ENCODE measurements at places on chromosomes 6 and 20.

DNA sequence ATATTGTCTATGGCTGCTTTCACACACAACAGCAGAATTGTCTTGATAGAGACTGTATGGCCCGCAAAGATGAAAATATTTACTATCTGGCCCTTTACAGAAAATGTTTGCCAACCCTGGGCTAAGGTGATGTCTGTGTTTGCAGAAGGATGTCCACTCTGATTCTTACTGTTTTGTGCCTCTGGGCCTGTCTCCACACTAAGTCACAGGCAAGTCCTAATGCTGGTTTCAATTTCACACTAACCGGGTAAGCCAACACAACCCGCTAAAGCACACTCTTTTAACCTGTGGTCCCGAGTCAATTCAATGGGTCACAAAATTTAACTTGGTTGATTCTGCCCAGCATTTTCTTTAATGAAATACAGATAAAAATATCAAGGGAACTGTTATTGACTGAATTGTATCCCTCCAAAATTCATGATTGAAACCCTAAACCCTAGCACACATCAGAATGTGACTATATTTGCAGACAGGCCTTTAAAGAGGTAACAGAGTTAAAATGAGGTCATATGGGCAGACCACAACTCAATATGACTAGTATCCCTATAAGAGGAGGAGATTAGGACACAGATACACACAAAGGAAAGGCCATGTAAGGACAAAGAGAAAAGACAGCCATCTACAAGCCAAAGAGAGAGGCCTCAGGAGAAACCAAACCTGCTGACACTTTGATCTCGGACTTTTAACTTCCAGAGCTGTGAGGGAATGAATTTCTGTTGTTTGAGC is 78.4 kb downstream of the FYN start:
- DNase-seq: no peak

- DNase-seq: no peak
Observed at GRCh38 chr6:165819394-165819793, 156.4 kb upstream of the PDE10A start.

DNA sequence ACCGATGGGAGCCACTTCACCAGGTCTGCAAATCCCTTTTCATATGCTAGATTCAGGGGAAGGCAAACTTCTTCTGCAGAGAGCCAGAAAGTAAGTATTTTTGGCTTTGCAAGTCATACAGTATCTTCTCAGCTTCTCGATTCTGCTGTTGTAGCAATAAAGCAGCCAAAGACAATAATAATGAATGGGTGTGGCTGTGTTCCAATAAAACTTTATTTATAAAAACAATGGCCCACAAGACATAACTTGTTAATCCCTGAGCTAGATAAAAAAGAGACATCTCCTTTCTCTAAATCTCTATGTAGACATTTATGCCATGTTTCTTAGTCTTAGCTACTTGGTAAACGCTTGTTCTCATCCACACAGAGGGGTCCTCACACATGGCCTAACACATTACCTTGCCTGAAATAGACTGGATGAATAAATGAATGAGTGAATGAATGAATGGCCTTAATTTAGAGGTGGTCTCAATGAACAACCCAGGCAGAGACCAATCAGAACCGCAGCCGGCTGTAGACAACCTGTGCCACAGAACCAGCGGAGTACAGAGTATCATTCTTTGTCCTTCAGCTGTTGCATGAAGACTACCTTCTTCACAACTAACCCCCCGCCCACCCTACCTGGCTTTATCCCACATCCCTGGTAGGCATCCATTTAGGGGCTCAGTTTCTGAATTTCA is 13.5 kb upstream of the PREX1 start:
- no peak for DNase-seq

- DNase-seq: no peak
Observed at GRCh38 chr20:47286681-47287080, 69.8 kb downstream of the ZMYND8 start.

DNA sequence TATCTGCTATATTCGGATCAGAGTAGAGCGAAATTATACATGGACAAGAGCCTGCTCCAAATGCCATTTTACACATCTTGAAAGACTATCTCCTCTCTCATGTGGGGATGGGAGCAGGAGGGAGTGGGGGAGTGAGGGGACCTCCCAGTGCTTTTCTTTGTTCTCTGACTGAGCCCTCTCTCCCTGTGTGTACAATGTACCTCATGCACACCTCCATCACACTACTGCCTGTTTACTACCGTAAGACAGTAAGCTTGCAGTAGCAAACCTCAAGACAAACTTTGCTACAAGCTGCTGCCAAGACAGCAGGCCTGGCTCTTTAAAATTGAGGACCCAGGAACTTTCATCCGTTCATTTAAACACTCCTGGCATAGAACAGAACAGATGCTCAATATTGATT is 7.2 kb downstream of the NHSL1 start:
- DNase-seq: no peak

DNA sequence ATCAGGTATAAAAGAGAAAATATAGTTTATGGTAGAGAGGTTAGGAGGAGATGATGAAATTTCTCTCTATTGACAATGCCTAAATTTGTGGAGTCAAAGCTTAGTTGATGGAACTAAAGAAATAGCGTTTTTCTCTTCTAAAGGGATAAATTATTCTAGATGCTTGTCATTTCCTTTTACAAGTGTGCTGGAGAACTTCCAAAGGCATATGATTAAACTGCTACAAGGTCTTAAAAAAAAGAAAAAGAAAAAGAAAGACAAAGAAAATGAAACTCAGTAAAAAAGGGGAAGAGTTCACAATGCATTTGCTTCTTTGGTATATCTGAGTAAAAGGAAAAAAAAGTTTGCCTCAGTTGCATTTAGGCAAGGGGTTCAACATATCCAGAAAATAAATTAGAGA is 499.8 kb upstream of the PTCHD4 start:
- no peak for DNase-seq

DNA sequence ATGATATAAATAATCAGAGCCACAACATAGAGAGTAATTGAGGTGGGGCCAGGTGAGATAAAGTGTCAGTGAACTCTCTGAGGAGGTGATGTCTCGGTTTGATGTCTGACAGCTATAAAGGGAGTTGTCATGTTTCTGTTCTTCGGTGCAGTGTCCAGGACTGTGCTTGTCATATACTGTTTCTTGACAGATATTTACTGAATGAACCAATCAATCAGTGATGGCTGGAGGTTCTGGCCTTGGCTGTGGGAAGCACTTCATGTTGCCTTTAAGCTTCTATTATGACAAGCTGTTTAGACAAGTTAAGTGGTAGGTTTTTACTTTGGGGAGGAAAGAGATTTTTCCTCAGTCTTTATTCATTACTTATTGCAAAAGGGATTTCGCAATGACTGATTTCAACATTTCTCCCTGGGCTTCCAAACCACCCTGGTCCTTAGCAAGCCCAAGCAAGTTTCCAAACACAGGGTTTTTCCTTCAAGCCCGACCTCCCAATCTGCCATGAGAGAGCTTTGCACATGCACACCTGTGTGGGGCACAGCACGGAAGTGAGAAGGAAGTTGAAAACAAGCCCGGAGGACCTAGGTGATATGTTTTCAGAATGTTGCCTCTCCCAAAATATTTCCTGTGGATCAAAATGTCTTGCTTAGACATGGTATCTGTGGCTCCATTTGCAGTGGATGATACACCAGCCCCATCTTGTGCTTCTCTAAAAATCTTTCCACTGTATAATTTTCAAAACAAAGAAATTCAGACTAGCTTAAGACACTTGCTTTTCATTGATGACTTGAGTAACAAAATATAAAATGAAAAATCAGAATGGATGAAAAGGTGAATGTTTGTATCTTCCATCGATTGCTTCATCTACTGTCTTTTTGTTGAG is 567.3 kb upstream of the BTBD3 start:
- DNase-seq: no peak

- DNase-seq: peak; percentile 91
Observed at GRCh38 chr6:52325695-52326471, 36.1 kb upstream of the PAQR8 start.

GRCh38 chr6:41073203-41073967 is 611 bp downstream of the NFYA start:
- DNase-seq: peak; percentile 89

DNA sequence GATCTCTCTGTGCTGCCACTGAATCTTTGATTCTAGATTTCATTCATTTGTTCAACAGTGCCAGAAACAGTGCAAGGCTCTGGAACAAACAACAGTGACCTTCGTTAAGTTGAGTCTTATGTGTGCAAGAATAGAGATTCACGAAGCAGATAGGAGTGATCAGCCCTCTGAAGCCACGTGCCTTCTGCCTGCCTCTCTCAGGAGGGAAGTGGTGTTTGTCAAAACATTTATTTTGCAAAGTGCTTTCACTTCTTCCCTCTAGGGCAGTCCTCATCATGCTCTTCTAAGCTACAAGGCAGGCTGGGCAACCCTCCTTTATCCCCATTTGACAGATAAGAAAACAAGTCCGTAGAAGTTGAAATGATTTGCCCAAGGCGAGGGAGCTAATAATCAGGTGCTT is 204.3 kb downstream of the TFAP2C start:
- DNase-seq: no peak

GRCh38 chr20:24838546-24839535 is 110.2 kb upstream of the CST7 start:
- DNase-seq: no peak

DNA sequence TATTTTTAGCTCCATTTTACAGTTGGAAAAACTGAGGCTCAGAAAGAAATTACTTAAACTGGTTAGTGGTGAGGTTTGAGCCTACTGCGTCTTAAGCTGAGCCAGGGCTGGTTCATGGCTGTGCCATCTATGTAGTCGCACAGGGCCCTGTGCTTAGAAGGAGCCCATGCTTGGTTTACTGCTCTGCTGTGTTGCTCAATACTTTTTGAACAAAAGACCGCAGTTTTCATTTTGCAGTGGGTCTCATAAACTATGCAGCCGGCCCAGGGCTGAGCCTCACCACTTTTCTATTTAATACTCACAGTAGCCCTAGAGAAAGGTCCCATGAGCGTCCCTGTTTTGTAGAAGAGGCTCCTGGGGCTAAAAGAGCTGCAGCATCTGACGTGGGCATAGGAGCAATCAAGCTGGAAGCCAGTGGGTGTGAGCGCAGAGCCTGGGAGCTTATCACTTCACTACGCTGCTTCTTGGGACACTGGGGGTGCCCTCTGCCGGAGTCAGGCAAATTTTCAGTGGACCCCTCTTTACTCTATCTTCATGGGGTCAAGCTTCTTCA is 501 bp downstream of the SIRPB2 start:
- no peak for DNase-seq

GRCh38 chr6:170137911-170138910 is 152.7 kb downstream of the DLL1 start:
- no peak for DNase-seq

GRCh38 chr6:128483472-128484135 is 36.8 kb downstream of the PTPRK start:
- DNase-seq: no peak

DNA sequence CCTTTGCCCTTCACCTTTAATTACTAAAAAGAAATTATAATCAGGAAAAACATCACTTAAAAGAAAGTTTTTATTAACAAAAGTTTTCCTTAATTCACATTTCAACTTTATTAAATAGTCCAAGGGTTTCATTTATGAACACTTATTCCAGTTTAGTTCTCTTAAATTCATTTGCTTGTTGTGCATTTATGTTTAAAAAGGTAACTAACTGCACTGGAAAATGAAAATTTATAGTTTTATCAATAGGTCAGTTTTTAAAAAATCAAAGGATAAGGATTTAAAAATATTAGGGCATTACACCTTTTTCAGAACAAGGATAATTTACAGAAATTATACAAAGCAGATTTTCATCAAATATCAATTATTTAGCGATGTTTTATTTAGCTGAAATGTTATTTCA is 958 bp upstream of the ATP5F1E start:
- DNase-seq: no peak

DNA sequence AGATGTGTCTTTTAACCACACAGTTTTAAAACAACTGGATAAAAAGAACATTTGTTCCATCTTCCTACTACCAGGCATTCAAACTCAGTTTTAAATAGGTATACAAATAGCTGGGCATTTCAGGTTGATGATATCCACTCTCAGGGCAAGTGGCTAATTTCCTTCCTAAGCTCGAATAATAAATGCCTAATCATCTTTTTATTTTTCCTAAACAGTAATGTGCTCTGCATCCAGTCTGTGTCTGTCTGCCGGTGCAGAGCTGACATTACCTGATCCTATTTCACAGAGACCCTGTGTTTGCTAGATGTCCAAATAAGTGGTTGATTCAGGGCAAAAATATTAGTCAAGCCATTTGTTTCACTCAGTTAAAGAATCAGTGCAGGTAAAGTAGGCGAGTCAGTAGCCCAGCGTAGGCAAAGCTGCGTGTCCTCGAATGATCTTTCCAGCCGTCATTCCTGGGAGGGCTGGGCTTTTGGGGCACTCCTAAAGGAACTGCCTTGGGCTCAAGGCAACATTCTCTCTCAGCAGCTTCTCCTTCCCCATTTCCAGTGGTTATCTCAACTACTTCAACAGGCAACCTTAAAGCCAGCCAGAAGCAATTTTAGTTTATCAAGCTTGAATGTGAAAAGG is 74.2 kb upstream of the BMP2 start:
- peak; percentile 72 for DNase-seq

DNA sequence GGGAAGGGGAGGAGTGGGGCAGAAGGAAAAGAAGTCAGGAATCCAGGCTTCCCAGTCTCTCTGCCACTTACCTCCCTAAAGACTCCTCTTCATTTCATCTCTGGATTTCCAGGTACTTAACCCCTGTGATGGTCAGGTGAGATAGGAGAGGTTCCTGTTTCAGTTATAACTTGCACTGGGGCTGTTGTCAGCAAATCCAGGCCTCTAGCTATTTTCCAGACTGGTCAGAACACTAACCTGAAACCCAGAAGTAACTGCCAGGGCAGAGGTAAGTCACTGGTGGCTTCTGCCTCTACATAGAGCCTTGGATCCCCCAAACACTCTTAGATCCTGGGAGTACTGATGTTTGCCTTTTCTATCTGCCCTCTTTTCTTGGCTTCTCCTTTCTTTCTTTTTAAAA is 233.5 kb upstream of the TAB2 start:
- no peak for DNase-seq

GRCh38 chr6:14211562-14211942 is 94.0 kb downstream of the CD83 start:
- DNase-seq: peak; percentile 47

DNA sequence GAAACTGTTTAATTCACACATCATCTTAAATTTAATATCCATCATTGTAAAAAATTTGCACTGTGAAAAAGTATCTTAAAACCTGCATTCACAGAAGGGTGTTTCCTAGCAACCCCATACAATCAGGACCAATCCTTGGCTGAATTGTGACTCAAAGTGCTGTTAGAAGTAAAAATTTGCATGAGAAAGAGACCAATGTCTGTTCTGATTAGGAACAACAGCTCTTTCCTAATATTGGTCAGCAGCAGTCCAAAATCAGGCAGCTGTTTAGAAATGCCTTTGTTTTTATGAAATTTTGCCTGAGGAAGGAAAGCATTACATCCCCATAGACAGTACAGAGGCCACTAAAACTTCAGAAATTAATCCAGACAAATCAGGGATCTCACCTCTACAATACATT is 987.0 kb downstream of the HACE1 start:
- no peak for DNase-seq

Measured in Caco-2 (cell line).